ENCODE measurements at places on chromosomes 6 and 20.

DNA sequence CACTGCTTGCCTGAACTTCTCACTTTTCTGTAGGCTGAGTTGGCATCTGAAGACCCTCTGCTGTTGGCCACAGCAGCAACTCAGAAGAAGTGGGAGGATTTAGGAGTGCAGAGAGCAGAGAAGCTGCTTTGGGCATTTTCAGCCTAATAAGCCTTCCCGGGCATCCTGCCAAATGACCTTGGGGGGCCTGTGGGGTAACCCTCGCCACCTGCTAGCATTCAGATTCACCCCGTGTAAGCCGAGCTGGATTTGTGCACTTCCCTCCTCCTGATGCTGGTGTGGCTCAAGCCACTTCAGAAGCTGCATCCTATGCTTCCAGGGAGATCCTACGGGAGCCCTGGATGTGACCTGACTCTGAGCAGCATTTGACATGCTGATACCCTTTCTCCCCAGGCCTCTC, 114.8 kb downstream of the LRFN2 start:
- DNase-seq = no peak

- DNase-seq = peak; percentile 64
Observed at GRCh38 chr6:156779206-156780094, 2.3 kb downstream of the ARID1B start.

GRCh38 chr6:20559924-20560551, 25.8 kb downstream of the CDKAL1 start:
- DNase-seq = no peak

DNA sequence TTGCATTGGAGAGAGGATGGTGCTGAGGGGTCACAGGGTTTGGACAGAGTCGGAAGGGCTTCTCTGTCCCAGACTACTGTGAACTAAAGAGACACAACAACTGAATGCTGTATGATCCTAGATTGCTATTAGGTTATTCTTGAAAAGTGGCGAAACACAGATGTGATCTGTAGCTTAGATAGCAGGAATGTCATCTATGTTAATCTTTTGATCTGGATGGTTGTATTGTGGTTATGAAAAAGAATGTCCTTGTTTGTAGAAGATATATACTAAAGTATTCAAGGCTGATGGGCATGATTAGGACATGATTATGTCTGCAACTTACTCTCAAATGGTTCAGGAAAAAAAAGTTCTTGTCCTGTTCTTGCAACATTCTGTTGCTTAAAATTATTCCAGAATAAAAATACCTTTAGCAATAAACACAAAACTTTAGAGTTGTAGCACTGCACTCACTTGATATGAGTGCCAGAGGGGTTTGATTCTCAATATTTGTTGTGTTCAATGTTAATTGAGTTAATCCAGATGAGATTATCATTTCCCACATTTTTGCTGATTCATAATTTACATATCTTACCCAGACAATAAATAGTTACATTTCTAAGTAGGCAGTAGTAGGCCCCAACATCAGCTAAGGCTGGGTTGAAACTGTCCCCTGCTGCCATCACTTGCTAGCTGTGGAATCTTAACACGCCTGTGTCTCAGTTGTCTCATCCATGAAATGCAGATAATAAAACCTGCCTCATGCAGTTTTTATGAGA, 645.2 kb downstream of the KIF16B start:
- DNase-seq = no peak

GRCh38 chr6:132495604-132496079, 17.3 kb downstream of the STX7 start:
- DNase-seq = no peak

DNA sequence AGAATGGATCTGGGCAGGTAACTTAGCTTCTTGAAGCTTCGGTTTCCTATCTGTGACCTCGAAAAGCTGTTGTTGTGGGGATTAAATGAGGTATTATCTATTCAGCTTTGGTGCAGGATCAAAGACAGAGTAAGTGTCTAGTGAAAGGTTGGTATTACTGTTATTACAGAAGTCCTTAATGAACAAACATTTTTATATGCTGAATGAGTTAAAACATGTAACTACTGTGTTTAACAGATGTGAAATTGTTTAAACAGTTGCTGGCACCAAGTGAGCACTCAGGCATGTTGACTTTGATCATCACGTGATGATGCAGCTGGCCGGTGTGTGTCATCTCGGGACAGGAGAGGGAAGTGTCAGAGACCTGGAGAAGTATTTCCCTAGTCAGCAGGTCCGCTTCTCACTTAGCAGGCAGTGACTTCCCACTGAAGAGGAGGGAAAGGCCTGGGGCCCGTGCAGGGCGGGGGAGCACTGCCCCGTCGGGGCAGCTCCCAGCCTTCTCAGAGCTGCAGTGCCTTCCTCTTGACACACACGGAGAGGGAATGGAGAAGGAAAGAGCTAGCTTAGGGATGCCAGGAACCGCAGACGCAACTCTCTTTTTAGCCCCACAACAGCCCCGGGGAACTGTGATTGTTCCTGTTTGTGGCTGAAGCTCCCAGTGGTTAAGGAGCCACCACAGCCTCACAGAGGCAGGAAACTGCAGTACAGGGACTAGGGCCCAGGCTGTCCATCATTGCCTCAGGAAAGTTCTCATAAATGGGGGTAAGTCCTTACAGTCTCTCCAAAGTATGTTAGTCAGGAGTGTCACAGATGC, 18.0 kb downstream of the TUBB2A start:
- DNase-seq = peak; percentile 81

- DNase-seq = no peak
Observed at GRCh38 chr6:4873928-4874327, 97.7 kb downstream of the CDYL start.

GRCh38 chr6:135328136-135328535, 147.0 kb downstream of the MYB start:
- no peak for DNase-seq

DNA sequence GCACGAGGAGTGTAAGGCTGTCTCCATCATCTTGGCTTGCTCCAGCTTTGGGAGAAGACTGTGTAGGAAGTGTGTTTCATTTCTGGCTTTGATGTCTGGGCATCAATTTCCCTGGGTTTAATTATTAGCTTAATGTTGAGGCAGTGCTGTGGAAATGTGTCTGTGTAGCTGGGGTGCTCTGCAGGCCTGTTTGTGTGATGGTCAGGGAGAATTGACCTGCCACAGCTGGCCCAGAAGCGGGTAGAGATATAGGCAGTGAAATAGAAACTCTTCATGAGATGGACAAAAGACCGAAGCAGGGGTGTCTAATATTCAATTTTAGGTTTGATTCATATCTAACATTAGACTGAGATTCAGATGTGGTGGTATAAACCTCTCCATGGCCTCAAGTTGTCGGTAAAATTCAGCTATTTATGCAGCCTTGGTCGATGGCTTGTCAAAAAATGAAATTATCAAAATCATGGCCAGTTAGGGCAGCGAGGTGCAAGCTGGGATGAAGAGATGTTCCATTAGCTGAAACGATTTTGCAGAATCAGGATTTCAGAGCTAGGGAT, 95.3 kb upstream of the SNX9 start:
- DNase-seq = no peak

DNA sequence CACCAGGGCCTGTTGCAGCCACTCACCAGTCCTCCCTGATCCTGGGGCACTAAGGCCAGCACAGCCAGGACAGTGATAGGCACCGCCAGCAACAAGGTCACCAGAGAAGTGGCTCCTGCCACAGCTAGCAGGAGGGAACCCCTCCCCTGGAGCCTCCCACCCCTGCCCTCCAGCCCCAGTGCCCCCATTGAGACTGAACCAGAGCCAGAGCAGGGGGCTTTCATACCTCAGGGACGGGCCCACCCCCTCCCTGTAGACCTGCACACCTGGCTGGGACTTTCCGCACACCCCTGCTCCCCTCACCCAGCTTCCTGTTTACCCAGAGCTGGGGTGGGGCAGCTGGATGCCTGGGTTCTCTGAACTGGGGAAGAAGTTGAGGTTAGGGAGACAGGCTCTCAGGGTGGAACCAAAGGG, at the start of gene LTB:
Gene LTB (minus strand): TSS at position 195 of the 414 bp plus-strand sequence. CDS start 7 bp downstream, at position 188.
- DNase-seq = no peak

DNA sequence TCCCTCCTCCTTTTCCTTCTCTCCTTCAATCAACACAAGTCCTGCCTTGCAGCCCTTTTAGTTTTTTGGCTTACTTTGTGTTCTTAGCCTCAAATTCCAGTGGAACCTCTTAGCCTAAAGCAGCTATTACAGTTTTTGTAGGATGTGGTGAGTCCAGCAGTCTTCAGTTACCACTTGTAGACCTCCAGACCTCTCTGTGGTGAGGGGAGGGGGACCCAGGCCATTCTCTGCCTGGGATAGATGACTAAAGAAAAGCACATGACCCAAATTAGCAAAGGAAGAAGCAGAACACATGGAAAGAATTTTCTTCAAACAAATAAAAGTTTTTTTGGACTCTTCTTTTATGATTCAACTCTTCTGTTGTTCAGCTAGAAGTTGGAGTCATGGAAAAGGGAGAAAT, 246.5 kb downstream of the HAO1 start:
- no peak for DNase-seq

- no peak for DNase-seq
Observed at GRCh38 chr6:132687306-132687705, 26.5 kb downstream of the VNN1 start.

DNA sequence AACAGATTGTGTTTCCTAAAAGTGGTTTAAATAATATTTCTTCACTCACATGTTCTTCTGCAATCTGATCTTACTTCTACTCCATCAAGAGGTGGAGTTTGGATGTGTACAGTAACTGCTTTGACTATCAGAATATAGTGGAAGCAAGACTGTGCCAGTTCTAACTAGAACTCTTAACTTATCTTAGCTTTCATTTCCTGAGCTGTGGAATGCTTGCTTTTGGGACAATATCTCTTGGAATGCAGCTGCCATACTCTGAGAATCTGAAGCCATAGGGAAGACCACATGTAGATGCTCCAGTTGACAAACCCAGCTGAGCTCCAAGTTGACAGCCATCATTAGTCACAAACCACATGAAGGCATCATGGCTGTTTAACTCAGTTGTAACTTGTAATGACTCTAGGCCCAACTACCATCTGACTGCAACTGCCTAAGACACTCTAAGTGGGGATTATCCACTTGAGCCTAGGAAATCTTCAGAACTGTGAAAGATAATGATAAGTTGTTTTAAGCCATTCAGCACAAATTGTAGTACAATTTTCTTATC, 40.8 kb upstream of the MAN1A1 start:
- no peak for DNase-seq

DNA sequence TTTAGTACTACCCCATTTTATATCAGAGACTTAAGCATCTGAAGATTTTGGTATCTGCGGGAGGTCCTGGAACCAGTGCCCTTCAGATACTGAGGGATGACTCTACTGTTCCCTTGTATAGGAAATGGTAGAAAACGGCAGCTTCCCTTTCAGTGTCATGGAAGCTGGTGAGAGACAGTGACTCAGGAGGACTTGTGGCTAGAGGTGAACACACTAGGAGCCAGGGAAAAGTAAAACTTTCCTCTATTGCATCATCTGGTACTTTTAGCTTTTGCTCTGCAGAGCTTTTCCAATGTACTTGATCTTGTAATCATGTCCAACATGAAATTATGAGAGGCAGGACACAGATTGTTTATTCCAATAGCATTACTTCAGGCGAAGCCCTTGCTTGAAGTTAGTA, 45.0 kb downstream of the RNF144B start:
- DNase-seq = no peak

- DNase-seq = no peak
Observed at GRCh38 chr6:66961191-66961590, 1254.2 kb upstream of the EYS start.

GRCh38 chr20:1434571-1435336, 31.9 kb downstream of the NSFL1C start:
- DNase-seq = no peak

GRCh38 chr20:3705491-3705969, 6.9 kb downstream of the SIGLEC1 start:
- DNase-seq = peak; percentile 12

- no peak for DNase-seq
Observed at GRCh38 chr20:40959325-40960092, 69.1 kb upstream of the TOP1 start.

Data from psoas muscle (tissue), 8 donors.